ENCODE measurements at places on chromosomes 12 and 14. TPM values are rescaled to one million over a fixed set of nuclear protein-coding genes. Genes with fewer than 3 reads are reported as not detected.

DNA sequence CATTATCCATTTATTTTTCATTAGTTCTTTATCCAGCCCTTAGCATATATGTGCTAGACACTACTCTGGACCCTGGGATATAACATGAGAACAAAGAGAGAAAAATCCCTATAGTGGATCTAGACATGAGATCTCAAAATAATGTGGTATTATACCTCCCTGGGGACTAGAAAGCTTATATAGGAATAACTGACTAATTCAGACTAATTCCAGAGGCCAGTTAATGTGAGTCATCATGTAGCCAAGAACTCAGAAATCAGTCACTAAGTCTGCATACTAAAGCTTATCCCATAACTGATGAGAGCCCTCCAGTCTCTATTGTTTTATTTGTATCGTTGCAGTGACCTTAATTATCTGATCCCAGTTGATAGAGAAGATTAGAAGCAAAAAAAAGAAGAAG lies 267.1 kb upstream of the RGS6 start:
- DNase-seq = peak; percentile 79
- H3K27ac ChIP-seq = peak overlapping the region; percentile 88
- H3K27me3 ChIP-seq = no peaks in the 10 kb centered on the region
- peaks cover 64% of the 10 kb centered on the region for H3K4me1 ChIP-seq

DNA sequence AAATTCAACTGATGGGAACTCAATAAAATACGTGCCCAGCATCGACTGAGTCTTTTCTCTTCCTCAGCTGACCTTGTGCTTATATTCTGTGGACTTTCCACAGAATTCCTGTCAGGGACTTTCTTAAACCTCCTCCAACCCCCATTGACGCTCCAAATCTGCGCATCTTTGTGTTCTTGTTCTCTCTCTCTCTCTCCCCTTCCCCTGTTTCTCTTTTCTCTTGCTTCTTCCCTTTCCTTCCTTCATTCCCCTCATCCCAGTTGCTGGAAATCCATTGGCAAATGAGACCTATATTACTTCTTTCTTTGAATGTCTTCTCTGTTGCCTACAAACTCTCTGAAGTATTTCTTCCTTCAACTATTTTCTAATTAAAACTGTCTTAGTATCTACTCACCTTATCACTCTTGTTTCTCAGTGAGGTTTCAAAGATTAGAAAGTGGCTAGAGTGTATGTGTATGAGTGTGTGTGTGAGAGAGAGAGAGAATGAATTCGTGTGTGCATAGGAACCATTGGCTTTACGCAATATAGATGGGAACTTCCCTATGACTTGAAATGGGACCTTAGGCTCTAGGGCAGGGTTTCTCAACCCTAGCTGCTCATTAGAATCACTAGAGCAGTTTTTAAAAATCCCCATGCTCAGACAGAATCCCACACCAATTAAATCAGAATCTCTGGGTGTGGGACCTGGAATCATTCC lies 41.8 kb upstream of the DHRS7 start:
- H3K27me3 ChIP-seq = peaks cover 7% of the 10 kb centered on the region
- H3K4me1 ChIP-seq = no peaks in the 10 kb centered on the region
- DNase-seq = no peak
- no peak overlapping the region for H3K4me3 ChIP-seq
- no peaks in the 10 kb centered on the region for H3K36me3 ChIP-seq
- no peak overlapping the region for H3K27ac ChIP-seq

- no peak for DNase-seq
- H3K36me3 ChIP-seq = no peaks in the 10 kb centered on the region
- H3K4me3 ChIP-seq = no peak overlapping the region
- H3K27ac ChIP-seq = no peak overlapping the region
- peaks cover 3% of the 10 kb centered on the region for H3K27me3 ChIP-seq
These were observed 2.8 kb downstream of the ADAM21 start for GRCh38 chr14:70454731-70455130.

DNA sequence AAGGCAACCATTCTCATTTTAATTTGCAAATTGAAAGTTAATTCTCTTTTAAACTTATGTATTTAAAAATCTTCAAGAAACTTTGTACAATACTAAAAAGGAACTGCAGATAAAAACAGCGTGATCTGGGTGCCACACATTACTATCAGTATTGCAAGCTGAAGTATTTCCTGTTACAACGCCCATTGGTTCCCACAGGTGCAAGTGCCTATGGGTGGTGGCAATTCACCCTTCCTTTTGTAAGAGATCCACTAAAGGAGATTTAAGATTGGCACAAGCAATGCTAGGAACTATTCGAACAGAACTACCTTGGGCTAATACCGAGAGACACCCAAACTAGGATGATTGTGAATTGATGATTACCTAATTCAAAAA lies 13.2 kb downstream of the TAOK3 start:
- H3K4me3 ChIP-seq = no peak overlapping the region
- H3K27ac ChIP-seq = peak overlapping the region; percentile 45
- no peaks in the 10 kb centered on the region for H3K27me3 ChIP-seq
- H3K4me1 ChIP-seq = peaks cover 79% of the 10 kb centered on the region
- no peak for DNase-seq

DNA sequence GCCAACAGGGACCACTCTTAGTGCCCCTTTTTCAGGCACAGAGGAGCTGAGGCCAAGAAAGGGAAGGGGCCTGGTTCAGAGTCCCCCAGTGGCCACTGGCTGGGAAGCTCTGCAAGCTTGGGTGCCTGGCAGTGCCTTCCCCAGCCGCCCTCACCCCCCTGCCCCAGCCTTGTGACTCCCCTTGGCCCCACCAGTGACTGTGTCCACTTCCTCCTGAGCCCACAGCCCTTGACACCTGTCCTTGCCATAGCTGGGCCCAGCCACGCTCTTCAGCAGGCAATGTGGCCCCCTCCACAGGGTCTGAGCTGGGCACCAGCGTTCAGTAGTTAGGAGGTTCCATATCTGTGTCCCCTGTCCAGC lies 19.0 kb upstream of the C14orf180 start:
- H3K27ac ChIP-seq = no peak overlapping the region
- no peak overlapping the region for H3K4me3 ChIP-seq
- DNase-seq = no peak
- no peaks in the 10 kb centered on the region for H3K4me1 ChIP-seq
- no peaks in the 10 kb centered on the region for H3K36me3 ChIP-seq

GRCh38 chr12:86170051-86170450 lies 86.1 kb downstream of the MGAT4C start:
- no peaks in the 10 kb centered on the region for H3K27me3 ChIP-seq
- no peak overlapping the region for H3K27ac ChIP-seq
- no peaks in the 10 kb centered on the region for H3K36me3 ChIP-seq
- H3K4me3 ChIP-seq = no peak overlapping the region
- no peaks in the 10 kb centered on the region for H3K4me1 ChIP-seq

GRCh38 chr14:69845787-69846186 lies 33.4 kb upstream of the SMOC1 start:
- H3K36me3 ChIP-seq = no peaks in the 10 kb centered on the region
- DNase-seq = no peak
- H3K4me3 ChIP-seq = no peak overlapping the region
- H3K27ac ChIP-seq = no peak overlapping the region
- H3K27me3 ChIP-seq = peaks cover 7% of the 10 kb centered on the region

DNA sequence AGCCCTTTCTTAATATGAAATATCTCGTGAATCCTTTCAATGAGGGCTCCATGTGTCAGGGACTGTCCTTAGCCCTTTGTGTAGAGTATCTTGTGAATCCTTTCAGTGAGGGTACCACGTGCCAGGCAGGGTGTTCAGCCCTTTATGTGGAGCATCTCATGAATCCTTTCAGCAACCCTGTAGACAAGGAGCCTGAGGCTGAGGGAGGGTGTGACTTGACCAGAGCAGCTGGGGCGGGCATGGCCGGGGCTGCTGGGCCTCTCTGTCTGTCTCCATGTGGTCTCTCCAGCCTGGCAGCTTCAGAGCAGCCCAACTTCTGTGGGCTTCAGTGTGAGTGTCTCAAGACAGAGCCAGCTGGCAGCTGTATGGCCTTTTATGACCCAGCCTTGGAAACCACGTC lies 140.2 kb downstream of the AACS start:
- no peak for DNase-seq
- H3K27me3 ChIP-seq = peaks cover 16% of the 10 kb centered on the region
- H3K27ac ChIP-seq = no peak overlapping the region
- no peak overlapping the region for H3K4me3 ChIP-seq
- no peaks in the 10 kb centered on the region for H3K36me3 ChIP-seq

The BLTP3B gene
- 33.7 TPM for total RNA-seq

The GALNT6 gene
- total RNA-seq = 69.8 TPM

The SLC24A4 gene
- not detected for total RNA-seq

All from HFFc6 (cell line).